ENCODE measurements at places on chromosomes 3 and 15. TPM values are rescaled to one million over a fixed set of nuclear protein-coding genes. Genes with fewer than 3 reads are reported as not detected.

GRCh38 chr3:151267066-151267465 lies 11.3 kb downstream of the P2RY14 start:
- DNase-seq, result no peak

- no peak for DNase-seq
Measured at GRCh38 chr15:57290187-57290586, 86.1 kb upstream of the CGNL1 start.

DNA sequence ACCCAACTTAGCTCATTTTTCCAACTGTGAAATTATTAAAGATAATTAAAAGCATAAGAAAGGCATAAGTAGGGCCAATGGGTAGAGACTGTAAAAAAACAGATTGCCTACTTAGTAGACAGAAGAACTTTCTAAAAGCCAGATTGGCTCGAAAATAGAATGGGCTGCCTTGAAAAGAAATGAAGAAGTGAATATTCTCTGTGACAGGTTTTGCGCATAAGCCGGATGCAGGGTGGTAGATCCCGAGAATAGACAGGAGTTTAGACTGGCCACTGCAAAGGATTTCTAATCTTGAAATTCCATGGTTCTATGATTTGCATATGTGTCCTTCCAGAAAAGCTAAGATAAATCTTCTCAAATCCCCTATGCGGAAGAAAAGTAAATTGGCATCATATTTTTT lies 173.3 kb upstream of the ICE2 start:
- no peak for DNase-seq

GRCh38 chr3:13700889-13701288 lies 152.0 kb downstream of the FBLN2 start:
- DNase-seq, result no peak

GRCh38 chr3:12963922-12964701 lies 109.1 kb downstream of the IQSEC1 start:
- DNase-seq, result no peak

GRCh38 chr3:170749765-170750477 lies 120.1 kb downstream of the RPL22L1 start:
- DNase-seq, result no peak

Gene AGTR1
- total RNA-seq, result 1.00 TPM

Gene AQP9
- 0.39 TPM for total RNA-seq

Gene YEATS2
- total RNA-seq, result 12.9 TPM

Measured in heart left ventricle (tissue), 16 donors.